ENCODE measurements at places on chromosomes 5 and 9.
A peak's percentile ranks its signal among the peaks of the same experiment; 100 is the strongest.

- no peak for DNase-seq
Measured at GRCh38 chr5:175893466-175893865, 22.1 kb downstream of the CPLX2 start.

DNA sequence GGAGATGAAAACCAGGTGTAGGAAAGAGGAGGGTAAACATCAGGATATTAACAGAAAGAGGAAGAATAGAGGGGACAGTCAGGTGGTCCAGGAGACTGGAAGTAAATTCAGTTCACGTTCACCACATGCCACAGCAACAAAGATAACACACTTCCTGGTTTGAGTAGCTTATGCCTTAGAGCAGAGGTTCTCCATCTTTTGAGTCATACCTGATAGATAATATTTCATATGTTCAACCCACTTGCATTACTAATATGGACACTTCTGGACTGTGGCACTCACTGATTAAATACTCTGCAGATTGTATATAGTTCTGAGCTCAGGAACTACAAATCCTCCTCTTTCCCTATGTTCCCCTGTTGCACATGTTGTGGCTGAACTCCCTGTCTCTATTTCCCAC, 179.9 kb upstream of the NR3C1 start:
- DNase-seq: no peak

- no peak for DNase-seq
Measured at GRCh38 chr5:14597080-14597479, 15.5 kb downstream of the OTULINL start.

GRCh38 chr9:6929441-6930215, 171.9 kb downstream of the KDM4C start:
- DNase-seq: no peak

DNA sequence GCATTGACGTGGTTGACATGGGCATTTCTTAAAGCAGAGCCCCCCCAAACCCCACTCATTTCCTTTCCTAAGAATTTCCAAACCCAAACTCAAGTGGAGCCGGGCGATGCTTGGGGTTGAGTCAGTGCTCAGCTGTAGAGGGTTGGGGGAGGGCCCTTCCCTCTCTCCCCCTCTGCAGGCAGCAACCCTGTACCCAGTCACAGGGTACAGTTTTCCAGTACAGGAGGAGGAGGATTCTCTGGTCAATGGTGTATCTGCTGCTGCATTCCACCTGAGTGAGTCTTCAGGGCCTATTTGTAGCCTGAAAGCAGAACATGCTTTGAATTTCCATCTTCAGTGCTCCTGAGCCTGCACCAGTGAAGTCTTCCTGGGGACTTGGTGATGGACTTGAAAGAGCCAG, 55.8 kb downstream of the ENTREP1 start:
- peak; percentile 73 for DNase-seq

DNA sequence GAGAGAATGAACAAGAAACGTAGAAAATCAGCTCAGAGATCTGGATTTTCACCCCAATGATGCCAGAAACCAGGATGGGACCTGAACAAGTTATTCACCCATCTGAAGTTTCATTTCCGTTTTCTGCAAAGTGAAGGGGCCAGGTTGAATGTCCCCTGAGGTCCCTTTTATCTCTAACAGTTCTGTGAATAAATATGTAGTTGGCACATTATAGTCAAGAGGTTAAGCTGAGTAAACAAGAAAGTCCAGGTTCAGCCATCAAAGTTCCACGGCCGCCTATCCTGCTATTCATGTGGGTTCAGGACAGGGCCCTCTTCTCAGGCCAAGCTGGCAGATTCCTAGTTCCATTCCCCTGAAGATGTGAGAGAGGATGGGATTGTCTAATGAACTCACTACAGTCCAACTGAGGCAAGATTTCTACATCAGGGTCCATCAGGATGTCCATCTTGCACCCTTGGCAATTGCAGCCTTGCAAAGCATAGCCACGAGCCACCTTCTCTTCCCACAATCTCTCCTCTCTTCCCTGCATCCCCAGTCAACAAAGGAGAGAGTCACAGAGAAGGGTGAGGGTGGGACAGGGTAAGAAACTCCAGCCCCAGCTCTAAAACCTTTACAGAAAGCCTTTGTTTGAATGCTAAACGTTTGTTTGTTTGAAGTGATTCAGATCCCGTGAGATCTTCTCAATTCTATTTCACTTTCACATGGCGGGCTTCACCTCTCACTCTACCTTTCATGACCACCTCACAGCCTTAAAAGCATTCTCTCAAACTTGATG, 311.0 kb downstream of the SLIT3 start:
- no peak for DNase-seq

- no peak for DNase-seq
Measured at GRCh38 chr5:34511915-34512314, 144.2 kb upstream of the RAI14 start.

- DNase-seq: peak; percentile 1
Measured at GRCh38 chr9:5231212-5231611, at the start of gene INSL4. TSS of gene INSL4 (plus strand) at chr9:5231419. CDS start at chr9:5231524, 105 bp downstream.

DNA sequence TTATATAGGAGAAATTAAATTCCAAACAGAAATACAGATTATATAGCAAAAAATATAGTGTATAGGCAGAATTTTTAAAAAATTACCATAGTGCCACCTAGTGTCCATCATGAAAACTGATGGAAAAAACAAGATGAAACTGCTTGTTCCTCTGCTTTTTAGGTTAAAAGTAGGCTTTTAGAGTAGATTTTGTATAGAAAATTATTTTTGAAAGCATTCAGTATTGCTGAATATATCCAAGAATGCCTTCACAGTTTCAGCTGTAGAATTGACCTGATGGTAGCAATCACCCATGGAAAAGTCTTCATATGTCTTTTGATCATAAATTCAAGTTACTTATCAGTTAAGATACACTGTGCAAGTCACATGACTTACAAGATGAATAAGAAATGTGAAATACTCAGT, 19.7 kb downstream of the RIOK2 start:
- peak; percentile 20 for DNase-seq

DNA sequence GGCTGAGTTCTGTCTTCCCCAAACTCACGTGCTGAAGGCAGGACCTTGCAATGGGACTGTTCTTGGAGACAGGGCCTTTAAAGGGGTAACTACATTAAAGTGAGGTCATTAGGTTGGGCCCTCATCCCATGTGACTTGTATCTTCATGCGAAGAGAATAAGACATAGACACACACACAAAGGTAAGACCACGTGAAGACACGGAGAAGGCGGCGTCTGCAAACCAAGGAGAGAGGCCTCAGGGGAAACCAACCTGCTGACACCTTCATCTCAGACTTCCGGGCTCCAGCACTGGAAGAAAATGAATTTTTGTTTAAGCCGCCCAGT, 50.7 kb upstream of the KCNMB1 start:
- DNase-seq: no peak

GRCh38 chr5:32840606-32841005, 129.5 kb downstream of the NPR3 start:
- no peak for DNase-seq

GRCh38 chr5:126744836-126745235, 32.1 kb upstream of the LMNB1 start:
- no peak for DNase-seq

- peak; percentile 36 for DNase-seq
Measured at GRCh38 chr5:54944364-54944763, 41.0 kb downstream of the ESM1 start.

DNA sequence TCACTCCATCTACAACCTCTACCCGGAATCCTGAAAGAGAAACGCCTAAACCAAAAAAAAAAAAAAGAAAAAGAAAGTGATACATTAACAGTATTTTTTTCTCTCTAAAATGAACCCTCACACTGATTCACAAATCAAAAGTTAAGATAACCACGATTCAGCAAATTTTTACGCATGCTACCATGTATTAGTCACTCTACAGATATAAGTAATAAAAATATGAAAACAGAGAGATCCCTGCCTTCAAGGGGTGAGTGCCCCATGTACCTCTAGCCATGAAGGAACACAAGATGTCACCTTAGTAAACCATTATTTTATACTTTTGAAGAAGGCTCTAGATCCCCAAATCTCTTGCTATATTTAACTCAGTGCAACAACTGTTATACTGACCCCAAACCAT, 33.4 kb downstream of the CEMIP2 start:
- DNase-seq: peak; percentile 41

- no peak for DNase-seq
Measured at GRCh38 chr5:142500227-142500905, 175.5 kb upstream of the SPRY4 start.

DNA sequence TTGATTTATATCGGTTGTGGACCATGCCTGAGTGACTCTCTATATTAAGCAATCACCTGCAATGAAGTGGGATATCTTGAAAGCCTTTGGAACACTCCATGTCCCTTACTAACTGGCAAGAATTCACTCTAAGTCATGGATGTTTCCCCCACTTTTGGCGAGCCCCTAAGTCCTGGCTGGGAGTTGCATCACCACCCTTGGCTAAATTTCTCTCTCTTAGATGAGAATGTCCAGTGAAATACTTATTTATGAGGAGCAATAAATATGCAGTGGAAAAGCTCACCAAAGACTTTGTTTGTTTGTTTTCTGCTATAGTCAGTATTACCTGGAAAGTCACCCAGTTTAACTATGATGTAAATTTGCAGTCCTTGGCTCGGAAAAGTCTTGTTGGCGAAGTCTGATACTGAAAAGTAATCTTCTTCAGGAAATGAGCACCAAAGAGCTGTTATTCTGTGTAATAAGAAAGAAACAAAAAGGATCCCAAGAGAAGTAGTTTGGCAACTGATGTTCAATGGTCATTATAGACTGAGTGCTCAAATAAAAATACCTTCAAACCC, 333.8 kb downstream of the DMRT2 start:
- DNase-seq: no peak

DNA sequence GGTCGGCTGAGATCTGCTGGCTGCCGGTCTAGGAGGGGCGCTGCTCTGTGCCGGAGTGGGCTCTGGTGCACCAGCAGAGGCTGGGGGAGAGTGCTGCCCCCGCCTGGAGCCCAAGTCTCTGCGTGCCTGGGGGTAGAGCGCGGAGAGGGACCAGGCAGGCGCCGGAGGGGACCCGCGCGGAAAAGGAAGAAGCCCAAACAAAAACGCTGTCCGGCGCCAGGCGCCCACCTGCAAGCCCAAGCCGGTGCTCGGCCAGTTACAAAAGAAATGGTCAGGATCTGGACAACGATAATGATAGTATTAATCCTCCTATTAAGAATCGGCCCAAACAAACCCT, 571 bp upstream of the S1PR3 start:
- no peak for DNase-seq

DNA sequence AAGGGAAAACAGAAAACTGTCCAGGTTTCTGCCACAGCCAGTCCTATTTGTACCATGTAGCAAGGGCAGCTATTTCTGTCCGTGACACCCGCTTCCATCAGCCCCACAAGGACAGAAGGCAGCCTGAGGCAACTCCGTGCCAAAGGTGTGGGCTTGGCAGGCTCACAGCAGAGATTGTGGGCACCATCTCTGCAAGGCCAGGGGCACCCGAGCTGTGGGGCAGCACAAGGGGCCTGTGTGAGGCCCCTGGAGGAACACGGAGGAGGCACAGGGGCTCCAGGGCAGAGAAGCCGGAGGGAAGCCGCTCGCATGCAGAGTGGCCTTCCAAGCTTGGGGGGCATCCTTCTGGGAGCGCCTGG, 43.5 kb downstream of the COL23A1 start:
- DNase-seq: no peak

DNA sequence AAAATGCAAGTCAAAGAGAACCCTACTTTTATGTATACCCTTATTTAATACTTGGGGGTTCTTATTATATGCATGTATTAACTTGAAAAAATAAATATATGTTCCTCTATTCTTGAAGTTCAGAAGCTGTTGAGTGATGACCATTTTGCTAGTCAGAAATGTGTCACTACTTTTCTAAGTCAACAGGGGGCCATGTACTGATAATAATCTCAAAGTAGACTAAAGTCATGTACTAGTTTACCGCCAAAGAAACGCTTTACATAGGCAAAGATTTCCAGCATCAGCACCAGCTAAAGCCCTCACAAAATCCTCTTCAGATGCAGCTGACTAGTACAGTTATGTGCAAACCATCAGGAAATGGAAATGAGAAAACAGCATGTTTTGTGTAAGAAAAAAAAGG, 5.7 kb upstream of the BHMT start:
- no peak for DNase-seq

GRCh38 chr5:93580063-93580926, 724 bp downstream of the NR2F1-AS1 start:
- peak; percentile 64 for DNase-seq

GRCh38 chr5:77644371-77645157, 6.1 kb upstream of the OTP start:
- no peak for DNase-seq

DNA sequence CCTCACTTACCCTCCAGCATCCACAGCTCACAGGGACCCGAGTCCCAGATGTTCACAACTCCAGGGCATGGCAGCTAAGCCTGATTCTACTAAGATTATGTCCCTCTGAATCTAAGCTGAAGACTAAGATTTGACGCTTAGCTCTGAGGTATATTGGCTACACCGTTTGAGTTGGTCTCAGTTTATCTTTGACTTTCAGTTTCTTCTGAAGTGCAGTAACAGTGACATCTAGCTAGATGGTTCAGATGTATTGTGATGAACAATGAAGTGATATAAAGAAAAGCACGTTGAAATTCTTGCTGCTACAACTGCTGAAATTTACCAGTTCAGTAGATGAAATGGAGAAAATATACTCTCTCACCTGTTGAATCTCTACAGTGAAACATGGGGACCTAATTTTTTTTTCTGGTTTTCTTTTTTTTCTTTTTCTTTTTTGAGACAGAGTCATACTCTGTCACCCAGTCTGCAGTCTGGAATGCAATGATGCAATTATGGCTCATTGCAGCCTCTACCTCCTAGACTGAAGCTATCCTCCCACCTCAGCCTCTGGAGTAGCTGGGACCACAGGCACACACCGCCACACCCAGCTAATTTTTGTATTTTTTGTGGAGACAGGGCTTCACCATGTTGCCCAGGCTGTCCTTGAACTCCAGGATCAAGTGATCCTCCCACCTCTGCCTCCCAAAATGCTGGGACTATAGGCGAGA, 15.7 kb downstream of the RFK start:
- no peak for DNase-seq

DNA sequence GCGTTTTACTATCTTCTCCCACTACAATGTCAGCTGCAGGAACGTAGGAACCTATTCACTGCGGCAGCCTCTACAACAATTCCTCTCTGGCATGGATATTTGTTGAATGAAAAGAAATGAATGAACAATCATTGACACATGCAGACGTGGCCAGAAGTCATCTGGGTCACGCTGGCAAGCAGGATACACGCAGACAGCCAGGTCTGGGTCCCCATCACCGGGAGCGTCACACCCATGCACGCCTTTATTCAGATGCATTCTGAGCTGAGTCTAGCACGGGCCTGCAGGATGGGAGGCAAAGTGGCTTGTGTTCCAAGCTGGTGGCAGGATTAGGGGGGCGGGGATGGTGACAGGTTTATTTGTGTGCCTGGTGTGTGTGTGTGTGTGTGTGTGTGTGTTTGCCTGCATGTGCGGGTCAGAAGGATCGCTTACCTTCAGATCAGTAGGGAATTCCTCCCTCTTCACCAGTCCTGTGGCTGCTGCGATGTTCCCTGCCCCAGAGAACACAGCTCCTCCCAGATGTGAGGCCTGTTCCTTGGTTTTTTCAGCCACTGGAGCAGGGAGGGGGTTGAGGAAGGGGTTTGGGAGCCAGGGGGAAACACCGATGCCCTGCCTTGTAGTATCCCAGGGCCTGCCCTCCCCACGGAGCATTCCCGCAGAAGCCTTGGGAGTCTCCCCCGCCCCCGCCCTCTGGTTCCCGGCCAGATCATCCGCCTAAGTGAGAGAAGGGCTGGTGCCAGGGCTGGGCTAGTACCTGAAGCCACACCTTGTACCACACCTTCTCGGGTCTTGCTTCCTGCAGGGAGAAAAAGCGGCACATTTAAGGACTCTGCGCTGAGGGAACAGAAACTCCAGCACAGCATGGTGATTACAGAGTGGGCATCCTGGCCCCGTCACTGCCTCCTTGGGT, 4.1 kb downstream of the SNCB start:
- no peak for DNase-seq

GRCh38 chr9:89365532-89365912, 47.2 kb downstream of the SECISBP2 start:
- DNase-seq: no peak
